ENCODE measurements at places on chromosomes 7 and 10.

DNA sequence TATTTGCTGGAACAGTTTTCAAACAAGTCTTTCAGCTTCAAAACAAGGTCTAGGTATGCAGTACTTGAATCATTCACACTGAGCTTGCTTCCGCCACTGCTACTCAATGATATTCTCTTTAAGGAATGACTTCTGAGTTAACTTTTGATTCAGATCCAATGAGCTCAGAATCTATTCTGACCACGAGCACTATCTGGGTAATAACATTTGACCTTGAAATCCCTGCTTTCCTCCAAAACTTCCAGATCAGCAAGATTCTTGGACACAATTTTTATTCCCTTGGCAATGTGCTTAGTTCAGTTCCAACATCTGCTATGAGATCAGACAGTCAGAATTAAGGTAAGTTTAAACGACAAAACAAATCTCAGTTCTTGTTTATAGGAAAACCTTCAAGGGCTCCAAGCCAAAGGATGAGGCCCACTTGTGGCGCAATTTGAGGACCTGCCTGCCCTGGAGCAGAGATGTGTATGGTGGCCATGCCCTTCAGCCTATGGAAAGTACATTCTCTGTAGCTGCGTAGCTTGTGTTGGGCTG, 87.2 kb downstream of the RNF216 start:
- DNase-seq: no peak

DNA sequence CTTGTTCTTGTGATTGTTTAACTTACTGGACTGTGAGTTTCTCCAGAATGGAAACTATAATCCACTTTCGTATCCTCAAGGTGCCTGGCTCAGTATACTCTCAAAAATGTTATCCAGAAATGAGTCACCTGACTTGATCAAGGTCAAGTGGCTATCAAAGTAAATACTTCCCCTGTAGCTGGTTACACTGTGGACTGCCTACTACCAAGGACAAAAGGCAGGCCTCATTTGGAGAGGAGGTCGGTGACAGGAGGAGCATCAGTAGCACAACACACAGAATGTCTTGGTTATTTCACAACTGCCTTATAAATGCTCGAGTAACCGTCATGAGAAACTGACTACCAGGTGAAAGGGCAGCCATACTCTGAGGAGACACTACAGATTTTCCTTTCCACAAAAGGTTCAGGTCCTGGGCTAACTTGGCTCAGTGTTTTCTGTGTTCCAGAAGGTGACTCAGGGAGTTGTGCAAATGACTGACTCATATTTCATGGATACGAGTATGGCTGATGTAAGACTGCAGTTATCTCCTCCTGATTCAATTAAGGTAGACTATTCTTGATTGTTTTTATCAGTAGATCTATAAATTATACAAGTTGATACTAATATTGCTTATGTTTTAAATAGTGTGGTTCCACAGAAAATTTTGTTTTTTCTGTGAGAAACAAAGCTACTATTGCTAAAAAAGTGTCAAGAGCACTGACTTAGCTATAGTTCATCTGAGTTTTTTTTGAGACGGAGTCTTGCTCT, 4.2 kb upstream of the CCNY start:
- DNase-seq: no peak

DNA sequence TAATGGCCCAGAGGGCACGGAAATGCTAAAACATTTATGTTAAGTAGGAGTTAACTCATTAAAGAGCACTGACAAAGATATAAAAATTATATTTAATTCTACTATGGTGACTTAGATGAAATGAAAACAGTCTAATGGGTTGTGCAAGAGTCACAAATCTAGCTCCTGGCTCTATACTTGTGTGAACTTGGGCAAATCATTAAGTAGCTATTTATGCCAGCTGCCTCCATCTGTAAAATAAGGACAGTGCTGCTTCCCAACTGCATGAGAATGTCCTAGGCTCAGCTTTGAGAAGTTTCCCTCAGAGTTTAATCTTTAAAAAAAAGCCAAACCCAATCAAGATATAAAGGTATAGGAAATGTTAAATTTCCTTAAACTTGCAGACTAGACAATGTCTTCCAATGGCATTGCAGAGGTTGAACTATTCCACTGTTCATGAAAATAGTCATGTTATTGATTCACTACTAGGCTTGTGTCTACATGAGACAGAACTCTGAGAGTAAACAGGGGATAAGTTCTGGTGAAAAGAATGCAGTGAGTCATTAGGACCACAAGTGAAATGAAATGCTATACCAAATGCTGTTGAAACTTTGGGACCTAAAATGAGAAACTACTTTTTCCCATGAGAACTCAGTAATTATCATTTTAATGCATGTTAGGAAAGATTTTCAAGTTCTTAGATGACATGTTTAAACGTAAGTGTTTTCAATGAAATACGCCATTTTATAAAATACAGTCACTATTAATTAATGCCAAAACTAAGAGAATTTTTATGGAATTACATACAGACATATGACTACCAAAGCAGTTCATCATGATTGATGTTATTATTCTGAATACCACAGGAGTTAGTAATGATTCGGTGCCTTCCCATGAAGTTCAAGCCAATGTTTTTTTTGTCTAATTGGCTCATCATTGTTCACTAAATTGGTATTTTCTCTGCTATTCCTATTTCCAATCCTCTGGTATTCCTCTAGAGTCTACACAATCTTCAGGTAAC, 84.2 kb downstream of the CDK6 start:
- no peak for DNase-seq

DNA sequence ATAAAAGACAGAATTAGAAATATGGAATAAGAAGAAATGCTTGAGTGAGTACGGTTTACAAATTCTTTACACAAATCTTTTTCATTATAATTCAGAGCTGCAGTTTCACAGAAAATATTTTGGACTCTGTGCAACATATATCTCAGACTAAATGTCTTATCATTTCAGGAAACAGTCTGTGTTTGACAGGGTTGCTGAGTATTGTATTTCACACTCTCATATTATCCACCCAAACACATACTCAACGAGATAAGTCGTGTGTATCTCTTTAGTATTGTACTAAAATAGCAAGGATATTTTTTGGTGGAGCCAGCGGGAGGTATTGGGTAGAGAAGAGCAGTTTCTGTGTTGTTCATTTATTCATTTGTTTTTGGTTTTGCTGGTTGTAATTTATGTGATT, 39.0 kb upstream of the SLC39A12 start:
- no peak for DNase-seq

- DNase-seq: peak; percentile 35
These were observed 941 bp upstream of the LUC7L2 start for GRCh38 chr7:139358541-139359365.

- no peak for DNase-seq
These were observed 7.0 kb downstream of the NAT16 start for GRCh38 chr7:101172854-101173751.

DNA sequence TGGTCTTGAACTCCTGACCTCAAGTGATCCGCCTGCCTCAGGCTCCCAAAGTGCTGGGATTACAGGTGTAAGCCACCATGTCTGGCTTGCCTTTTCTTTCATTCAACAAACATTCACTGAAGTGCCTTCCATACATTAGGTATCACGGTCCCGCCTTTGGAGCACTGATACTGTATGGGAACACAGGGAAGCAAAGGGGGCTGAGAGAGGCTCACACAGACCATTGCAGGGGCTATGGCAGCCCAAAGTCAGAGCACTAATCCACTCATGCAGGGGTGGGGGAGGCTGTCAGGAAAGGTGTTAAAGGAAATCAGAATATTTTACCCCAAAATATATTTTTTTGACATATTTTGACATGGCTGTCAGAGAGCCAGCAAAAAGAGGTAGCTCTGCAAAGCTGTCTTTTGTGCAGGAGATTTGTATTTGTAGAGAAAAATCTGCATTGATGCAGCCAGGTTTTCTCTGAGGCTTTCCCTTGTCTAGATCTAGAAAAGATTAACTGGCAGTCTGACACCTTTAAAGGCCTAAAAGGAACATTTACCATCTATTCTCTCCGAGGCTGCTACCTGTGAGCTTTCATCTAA, 42.0 kb upstream of the PDLIM1 start:
- no peak for DNase-seq

All from activated naive CD4-positive, alpha-beta T cell treated with anti-CD3 and anti-CD28 coated beads, Interleukin-2, amount 50 U/mL, for 72 hours (primary cell).